ENCODE measurements at places on chromosomes 16 and 17.
A peak's percentile ranks its signal among the peaks of the same experiment; 100 is the strongest.

- peak; percentile 63 for DNase-seq
Measured at GRCh38 chr17:77916703-77917481, 41.6 kb upstream of the TNRC6C start.

GRCh38 chr16:87701505-87701921 lies 64.3 kb downstream of the KLHDC4 start:
- DNase-seq, result no peak

GRCh38 chr17:74296548-74296936 lies 22.5 kb downstream of the DNAI2 start:
- DNase-seq, result peak; percentile 74

DNA sequence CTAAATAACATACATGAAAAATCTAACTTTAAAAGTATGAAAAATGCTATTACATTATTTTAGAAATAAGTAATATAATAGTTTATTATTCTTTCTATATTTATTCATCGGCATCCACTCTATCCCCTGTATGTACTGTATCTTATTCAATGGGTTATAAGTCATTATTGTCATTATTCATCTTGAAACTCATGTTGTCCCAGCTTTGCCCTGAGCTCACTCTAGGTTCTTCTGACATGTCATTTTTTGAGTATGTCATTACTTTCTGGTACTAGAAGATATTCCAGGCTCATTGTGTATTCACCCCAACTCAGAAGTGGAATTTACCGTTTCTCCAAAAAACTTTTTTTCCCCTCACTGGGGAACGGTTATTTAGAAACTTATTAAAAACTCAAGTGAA lies 53.0 kb upstream of the MNT start:
- no peak for DNase-seq

DNA sequence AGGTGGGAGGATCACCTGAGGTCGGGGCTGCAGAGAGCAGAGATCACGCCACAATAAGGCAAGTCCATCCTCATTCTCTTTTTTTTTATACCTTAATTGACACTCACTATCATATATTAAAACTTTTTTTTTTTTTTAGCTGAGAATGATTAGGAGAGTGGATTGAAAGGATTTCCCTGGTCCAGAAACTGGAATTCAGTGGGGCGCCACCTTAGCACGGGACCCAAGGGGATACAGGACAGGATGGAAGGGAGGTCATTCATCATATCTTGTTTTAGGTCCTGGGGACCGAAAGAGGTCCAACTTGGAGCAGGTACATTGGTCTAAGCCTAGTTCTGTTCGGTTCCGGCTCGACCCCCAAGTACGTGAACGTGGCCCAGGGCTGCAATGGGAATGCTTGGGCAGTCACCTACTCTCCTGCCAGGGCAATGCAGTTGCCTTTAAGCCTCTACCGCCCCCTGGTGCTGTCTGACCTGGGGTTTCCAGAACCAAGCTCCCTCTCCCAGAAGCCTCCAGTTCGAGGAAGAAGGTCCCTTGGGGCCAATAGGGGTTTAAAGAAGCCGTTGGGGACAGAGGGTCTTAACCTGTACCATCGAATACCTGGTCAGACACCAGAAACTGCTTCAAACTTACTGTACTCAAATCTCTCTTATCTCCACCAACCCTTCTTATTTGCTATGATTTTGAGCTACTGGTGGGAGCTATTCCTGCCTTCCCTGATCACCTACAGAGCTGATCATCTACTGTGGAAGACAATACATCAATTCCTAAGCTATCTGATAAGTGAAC lies 19.9 kb upstream of the GPATCH8 start:
- DNase-seq, result peak; percentile 65

DNA sequence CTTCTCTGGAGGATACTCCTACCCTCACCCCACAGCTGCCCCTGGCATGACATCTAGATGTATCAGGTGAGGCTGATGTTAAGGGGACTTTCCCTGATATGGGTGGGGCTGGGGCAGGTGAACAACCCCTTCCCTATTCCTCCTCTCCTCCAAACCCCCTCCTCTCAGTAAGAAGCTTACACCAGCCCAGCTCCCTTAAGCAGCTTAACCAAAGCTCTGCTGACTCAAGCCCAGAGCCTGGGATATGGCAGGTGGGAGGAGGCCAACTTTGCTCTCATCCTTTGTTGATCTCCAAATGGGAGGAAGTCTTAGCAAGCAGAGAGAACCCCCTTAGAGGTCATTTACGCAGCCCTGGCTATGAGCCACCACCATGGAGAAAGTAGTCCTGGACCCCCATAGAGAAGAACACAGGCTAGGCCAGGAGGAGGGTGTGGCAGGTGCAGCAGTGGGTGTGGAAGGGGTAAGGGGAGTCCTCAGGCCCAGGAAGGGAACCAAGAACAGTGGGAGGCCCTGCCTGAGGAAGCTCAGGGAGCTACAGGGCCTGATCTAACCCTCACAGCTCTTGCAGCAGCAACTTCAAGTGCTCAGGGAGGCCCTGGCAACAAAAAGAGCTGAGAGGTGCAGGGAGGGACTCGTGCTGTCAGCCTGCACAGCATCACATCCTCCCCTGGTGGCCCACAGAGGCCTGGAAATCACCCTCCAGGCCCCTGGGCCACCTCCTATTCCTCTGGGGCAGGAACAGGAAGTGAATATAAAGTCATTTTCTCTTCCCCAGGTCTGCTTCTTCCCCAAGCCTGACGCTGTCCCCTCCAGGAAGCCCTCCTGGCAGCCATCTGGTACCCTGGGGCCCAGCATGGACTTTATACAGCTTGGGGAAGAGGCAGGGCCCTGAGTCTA lies 2.9 kb downstream of the UNC119 start:
- no peak for DNase-seq

GRCh38 chr16:56807011-56807675 lies 57.9 kb upstream of the SLC12A3 start:
- no peak for DNase-seq

- no peak for DNase-seq
Measured at GRCh38 chr16:73565263-73565662, 517.3 kb upstream of the ZFHX3 start.

GRCh38 chr16:22782314-22782713 lies 31.6 kb upstream of the HS3ST2 start:
- DNase-seq, result no peak

DNA sequence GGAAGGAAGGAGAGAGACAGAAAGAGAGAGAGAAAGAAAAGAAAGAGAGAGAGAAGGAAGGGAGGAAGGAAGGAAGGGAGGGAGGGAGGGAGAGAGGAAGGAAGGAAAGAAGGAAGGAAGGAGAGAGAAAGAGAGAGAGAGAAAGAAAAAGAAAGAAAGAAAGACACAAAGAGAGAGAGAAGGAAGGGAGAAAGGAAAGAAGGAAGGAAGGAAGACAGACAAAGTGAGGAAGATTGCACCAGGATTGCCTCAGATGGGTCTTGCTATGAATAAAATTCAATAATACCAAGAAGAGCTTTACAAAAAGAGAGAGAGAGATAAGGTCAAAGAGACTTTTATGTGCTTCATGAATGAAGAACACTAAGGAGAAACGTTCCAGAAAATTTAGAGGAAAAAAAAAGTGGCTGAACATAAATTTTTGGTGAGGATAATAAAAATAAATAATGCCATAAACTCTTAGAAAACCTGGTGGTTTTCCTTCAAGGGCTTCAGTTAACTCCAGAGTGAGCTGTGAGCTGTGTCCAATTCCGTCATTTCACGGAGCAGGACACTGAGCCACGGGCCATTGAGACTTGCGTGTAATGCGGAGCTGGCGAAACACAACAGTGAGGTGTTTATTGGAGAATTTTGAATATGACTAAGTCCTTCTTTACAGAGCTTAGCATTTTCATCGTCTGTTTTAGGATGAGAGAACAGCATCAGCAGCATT lies 72.7 kb upstream of the TNRC6C start:
- DNase-seq, result no peak

DNA sequence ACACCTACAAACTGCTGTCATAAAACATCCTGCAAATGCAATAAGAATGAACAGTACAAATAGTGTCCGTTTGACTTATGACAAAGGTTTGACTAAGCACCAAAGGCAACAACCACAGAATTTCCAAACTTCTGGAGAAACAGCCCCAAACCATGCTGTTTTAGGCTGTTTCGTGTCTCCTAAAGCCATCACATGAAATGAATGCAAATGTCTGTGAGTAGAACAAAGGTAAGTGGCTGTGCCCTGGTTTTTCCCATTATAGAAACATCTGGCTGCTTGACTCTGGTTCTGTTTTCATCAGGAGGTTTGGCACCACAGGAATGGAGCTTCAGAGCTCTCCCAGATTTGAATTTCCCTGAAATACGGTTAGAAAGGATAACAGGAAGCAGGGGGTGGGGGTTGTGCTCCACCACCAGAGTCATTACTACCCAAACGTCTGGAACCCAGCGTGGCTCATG lies 4.6 kb upstream of the EMP2 start:
- DNase-seq, result no peak

DNA sequence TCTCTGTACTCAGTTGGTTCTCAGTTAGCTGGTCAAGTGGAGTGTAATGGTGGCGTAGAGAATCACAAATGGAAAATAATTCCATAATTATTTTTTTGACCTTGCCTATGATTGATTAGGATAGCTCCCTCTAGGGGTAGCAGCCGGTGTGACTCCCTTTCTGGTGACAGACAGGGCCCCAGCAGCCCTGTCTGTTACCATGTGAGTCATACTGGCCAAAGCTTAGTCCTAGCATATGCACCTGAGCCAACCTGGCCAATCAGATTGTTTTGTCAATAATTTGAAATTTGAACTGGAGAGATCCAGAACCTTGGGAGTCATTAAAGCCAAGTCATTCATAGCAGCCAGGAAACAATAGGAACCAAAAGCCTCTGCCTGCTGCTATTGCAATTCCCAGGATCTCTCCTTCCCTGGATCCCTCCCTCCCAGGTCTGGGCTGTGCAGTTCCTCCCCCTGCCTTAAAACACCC lies 5.6 kb downstream of the PNPO start:
- DNase-seq, result no peak

DNA sequence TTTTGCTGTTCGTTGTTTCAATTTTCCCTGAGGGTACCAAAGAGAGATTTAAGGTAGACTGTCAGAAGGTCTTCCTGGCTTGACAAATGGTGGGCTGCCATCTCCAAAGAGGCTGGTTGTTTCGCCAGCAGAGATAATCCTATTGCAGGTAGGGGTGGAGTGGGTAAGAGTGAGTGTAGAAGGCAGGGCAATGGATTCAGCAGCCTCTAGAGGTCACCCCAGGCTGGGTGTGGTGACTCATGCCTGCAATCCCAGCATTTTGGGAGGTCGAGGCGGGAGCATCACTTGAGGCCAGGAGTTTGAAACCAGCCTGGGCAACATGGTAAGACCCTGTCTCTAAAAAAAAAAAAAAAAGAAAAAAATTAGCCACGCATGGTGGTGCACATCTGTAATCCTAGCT lies 34.6 kb downstream of the DCAKD start:
- no peak for DNase-seq

GRCh38 chr17:82789051-82789592 lies 37.3 kb downstream of the TBCD start:
- DNase-seq, result no peak

DNA sequence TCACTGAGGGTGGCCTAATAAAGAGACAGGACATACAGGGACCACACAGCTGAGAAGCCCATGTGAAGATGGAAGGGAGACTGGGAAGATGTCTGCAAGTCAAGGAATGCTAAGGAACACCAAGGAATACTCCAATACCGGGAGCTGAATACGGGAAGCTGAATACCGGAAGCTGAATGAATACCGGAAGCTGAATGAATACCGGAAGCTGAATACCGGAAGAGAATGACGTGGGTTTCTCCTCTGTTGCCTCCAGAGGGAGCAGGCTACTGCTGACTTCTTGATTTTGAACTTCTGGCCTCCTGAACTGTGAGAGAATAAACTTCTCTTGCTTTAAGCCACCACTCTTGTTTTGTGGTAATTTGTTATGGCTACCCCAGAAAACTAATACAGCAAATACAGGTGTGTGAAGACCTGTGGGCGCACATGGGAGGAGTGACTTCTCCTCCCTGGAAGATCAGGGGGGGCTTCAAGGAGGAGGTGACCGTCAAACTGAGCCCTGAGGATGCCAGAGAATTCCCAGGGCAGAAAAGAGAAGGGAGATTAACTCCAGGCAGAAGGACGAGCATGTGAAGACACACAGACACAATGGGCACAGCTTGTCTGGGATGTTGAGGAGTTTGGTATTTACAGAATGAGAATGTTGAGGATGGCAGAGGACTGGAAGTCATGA lies 259.9 kb downstream of the IRF8 start:
- DNase-seq, result no peak

DNA sequence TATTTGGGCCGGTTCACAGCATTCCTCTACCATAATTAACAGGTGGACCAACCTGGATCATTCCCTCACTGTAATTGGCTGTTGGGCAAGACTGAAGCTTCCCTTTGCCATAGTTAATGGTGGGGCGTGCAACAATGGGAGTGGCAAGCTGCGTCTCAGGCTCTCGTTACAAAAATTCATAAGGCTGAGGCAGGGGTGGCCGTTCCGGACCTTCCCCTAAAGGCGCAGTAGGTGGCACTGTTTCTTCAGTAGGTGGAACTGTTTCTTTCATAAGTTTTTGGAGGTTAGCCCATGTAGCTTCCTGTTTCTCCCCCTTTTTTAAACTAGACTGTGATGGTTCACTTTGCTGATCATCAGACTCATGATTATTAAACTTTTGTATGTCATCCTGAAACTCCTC lies 17.0 kb upstream of the TMC5 start:
- DNase-seq, result no peak

- DNase-seq, result no peak
Measured at GRCh38 chr17:28204751-28205150, 114.2 kb upstream of the TMEM97 start.

DNA sequence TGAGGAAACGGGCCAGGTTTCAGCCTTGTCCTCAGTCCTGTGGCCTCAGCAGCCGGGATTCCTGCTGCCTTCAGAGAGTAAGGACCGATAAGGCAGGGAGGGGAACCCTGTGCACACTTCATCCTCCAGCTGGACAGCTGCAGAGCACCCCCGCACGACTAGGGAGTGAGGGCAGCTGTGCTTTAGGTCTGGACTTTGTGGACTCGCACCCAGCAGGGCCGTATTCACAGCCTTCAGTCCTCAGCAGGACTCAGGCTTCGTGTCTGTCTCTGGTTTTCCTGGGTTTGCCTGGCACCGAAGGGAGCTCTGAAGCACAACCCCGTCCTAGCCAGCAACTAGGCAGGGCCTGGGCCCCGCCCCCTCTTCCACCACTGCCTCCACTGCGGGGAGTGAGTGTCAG lies 45.8 kb upstream of the CACNG5 start:
- DNase-seq, result no peak

GRCh38 chr17:71633391-71633849 lies 487.4 kb upstream of the SOX9 start:
- DNase-seq, result no peak

DNA sequence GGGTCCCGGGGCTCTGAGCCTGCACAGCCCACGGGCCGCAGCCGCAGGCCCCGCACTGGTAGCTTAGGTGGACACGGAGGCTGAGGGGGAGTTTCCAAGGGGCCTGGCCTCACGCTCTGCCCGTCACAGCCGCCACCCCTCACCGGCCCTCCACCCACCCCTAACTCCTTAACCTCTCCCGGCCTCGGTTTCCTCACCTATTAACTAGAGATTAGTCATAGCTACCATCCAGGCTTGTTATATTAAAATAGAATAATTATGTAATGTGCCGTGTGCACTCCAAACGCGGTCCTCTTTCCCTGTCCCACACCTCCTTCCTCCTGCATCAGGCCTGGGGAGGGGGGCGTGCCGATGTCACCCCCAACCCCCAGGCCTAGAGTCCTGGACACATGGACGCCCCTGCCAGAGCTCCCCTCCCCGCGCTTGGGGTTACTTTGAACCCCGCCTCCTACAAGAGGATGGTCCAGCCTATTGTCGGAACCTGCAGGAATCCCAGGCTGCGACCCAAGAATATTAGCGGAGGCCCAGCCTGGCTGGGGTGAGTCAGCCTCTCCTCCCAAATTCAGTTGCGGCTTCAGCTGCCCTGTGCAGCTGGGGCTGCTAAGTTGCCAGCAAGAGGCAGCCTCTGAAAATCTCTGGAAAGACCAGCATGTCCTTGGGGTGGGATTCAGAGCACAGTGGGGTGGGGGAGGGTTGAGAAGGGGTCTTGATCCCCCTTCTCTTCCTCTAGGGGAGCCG lies 17.3 kb downstream of the SOCS3 start:
- DNase-seq, result peak; percentile 89

All from sigmoid colon (tissue), 7 donors.